Smooth muscle cell of the pulmonary artery (primary cell): ENCODE measurements at places on chromosomes 2 and 18. TPM values are rescaled to one million over a fixed set of nuclear protein-coding genes. Genes with fewer than 3 reads are reported as not detected.

Gene KCNG3
- total RNA-seq: not detected in 2 replicates

Gene TMEM198
- 1.3 and 1.4 TPM in 2 replicates for total RNA-seq

Gene CFAP221
- total RNA-seq: 0.07 and 0.13 TPM in 2 replicates

Gene CD8B2
- not detected in 2 replicates for total RNA-seq

Gene PTMA
- total RNA-seq: 410 and 465 TPM in 2 replicates

Gene DAW1
- total RNA-seq: 2.0 and 2.5 TPM in 2 replicates

Gene SLC4A1AP
- total RNA-seq: 23.1 and 24.9 TPM in 2 replicates

Gene POTEC
- total RNA-seq: under 0.01 TPM in 2 replicates

Gene PRKD3
- 45.5 and 71.9 TPM in 2 replicates for total RNA-seq

Gene NOSTRIN
- 0.13 TPM in 1 of 2 replicates, not detected in the other for total RNA-seq

Gene ARPC2
- 259 and 300 TPM in 2 replicates for total RNA-seq

Gene SLC23A3
- total RNA-seq: 2.9 and 8.1 TPM in 2 replicates

Gene REG3A
- total RNA-seq: not detected in 2 replicates

Gene GRHL1
- 0.20 and 0.33 TPM in 2 replicates for total RNA-seq

Gene PRSS56
- total RNA-seq: not detected in 2 replicates
